CD4-positive, CD25-positive, alpha-beta regulatory T cell (primary cell): ENCODE measurements at places on chromosomes 7 and 10.

GRCh38 chr7:47304727-47305719 lies 276.9 kb downstream of the TNS3 start:
- no peak for DNase-seq

- DNase-seq: no peak
Observed at GRCh38 chr7:53642361-53642760, 606.9 kb downstream of the POM121L12 start.

DNA sequence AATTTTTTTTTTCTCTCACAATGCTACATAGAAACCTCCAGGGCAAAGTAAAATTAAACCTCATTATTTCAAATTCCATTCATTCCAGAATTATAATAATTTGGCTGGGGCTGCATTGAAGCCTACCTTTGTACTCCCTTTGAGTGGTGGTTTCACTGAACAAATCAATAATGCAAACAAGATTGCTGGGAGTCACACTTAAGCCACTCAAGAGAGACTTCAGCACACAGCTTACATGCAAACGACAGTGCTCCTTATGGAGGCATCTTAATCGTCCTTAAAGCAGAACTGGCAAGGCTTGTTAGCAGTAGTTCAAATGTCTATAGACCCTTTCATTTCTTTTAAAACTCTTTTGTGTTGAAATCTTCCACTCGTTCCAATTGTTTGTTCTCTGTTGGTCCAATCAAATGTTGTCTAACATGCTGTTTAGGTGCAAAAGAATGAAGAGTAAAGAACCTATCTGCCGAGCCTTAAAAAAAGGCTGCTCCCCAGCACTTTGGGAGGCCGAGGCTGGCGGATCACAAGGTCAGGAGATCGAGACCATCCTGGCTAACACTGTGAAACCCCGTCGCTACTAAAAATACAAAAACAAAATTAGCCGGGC lies 294.9 kb downstream of the FGFR2 start:
- DNase-seq: no peak

DNA sequence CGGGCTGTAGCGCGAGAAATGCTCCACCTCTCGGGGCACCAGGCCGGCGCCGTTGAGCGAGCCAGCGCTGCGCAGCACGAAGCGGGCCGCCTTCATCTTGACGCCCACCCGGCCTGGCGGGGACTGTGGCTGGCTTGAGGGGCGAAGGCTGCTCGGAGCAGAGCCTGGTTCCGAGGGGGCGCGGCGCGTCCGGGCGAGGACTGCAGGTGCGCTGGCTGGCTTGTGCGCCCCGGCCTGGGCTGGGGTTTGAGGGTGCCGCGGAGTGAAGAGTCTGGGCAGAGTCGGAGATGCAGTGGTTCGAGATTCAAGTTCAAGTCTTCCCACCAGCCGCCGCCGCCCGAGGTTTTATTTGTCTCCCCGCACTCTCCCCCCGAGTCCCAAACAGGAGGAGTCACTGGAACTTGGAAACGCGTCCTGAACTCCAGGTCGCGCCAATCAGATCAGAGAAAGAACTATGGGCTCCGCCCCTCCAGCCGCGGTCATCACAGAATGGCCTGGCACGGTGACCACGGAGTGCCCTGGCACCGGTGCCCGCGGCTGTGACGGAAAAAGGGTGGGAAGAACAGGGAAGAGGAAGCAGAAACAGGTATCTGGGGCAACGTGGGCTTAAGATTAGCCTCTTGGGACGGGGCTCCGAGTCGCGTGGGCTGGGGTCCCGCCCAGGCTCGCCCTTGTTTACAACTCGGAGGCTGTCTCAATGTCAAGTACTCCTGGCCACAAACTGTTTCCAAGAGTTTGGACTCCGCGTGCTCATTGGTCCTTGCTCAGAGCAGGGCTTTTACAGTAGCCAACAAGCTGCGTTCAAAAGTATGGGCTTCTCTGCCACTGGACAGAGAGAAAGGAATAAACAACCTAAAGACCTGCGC lies at the start of gene PDK4:
Gene PDK4 (minus strand): TSS at position 319 of the 866 bp plus-strand sequence. CDS start 223 bp downstream, at position 96.
- DNase-seq: no peak

DNA sequence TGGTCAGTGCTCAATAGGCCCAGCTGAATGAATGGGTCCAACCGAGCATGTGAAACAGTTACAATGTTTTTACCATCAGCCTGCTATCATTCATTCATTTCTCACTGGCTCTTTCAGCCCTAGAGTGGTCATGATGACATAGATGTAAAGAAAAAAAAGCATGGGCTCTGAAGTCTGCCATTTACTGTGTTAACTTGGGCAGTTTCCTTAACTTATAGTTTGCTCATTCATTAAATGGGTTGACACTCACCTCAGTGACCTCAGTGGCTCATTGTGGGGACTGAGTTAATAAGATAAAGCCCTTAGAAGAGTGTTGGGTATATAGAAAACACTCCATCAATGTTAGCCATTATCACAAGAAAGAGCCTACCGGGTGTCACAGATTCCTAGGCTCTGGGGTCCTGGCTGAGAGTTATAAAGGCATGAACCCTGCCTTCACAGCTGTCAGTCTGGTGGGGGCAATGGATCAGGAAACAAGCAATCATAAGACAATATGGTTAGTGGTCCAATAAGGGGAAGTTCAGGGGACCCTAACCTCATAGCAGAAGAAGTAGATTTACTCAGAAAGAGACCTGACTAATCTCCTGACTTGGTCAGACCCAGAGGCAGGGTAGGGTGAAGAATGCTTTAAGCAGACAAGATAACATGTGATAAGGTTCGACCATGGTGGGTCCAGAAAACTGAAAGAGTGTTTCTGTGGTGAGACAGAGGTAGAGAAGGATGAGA lies 29.7 kb upstream of the GPAM start:
- no peak for DNase-seq

DNA sequence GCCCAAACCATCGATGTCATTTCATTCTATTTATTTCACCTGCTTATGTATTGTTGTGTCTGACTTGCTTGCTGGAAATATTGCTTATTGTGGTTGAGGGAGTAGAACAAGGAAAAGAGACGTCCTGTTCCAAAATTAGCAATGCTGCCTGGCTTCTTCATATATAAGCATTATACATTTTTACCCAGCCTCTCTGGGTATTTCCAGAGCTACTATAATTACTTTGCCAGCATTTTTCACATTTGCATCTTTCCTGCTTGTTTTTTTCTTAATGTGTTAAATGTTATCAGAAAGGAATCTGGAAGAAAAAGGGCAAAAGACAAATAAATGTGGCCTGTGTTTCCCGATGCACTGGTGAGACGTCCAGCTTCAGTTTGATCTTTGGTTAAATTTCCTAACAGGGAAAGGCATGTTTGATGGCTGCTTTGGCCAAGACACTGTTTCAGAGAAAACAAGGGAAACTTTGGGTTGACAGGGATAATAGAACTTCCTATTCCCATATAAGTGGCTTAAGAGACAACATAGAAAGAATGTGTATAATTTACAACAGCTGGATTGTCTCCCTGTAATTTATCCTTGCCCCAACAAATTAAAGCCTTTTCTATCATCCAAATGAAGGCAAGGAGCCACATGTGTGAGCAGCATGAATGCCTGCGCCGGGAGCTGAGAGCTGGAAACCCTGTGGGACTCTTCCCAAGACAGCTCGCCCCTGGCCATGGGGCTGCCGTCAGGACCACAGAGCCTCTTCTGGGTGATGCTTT lies 671.1 kb upstream of the CELF2 start:
- DNase-seq: no peak
